ENCODE measurements at places on chromosomes 5 and 9.
A peak's percentile ranks its signal among the peaks of the same experiment; 100 is the strongest.

DNA sequence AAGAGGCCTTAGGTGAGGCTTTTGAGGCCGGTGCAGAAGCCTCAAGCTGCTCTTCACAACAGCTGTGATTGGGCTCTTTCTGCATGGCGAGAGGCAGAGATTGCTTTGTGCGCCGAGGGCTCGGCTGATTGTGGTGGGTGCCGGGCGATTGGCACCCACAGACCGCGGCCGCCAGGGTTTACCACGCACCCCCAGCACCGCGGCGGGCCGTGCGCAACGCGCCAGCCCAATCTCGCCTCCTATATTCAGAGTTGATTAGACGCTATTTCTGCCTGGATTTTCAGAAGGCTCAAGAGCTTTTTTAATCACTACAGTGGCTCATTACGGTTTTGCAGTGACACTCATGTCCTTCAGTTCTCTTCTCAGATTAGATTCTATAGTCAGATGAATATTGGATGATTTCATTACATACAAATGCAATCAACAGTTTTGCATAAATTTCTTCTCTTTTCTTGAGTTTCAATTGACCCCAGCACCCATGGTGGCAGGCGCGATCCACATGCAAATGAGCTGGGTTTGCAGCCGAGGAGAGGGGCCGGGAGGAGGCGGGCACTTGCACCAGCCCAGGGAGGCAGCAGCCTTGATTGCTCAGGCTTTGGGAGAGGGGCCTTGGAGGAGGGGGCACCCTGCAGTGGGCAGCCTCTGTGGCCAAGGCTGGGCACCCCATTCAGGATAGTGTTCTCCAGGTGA is 33.8 kb upstream of the PTGS1 start:
- DNase-seq = no peak

DNA sequence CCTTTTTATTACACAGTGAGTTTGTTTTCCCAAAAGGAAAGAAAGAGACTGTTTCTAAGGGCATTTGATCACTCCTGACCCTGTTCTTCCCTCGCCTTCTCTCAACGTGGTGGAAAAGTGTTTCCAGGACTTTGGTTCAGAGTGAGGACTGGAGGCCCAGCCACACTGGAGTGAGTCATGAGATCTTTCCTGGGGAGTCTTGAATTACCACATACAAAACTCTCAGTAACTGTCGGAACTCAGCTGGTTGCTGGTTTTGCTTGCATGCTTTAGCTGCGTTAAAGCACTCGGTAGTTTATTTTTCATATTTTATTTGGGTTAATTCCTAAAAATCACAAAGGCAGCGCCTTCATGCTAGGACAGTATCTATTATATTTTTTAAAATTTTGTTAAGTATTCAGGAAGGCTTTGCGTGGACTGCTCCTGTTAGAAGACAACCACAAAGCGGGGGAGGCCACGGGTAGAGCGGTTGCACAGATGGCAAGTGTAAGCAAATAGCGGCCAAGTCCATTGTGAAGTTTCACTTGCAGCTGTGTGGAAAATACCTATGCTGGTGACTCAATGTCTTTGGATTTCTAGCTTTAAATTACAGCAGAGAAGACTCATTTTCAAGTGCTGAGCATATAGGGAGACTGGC is 77.7 kb downstream of the ARSB start:
- peak; percentile 85 for DNase-seq

DNA sequence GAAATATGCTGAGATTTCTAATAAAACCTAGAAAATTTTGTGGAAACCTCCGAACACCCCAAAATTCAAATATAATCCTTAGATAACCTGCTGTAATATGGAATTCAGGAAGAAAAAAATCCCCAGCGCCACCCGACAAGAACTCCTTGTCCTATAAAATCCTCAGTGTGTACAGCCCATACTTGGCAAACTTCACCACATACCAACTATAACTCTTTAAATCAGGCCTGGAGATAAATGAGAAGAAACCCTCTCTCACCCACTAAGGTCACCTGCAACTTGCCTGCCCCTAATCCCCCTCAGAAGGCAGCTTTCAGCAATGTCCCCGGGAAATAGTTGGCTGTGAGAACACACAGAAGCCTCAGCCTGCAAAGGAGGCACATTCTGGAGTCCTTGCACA is 90.5 kb downstream of the SH3TC2 start:
- no peak for DNase-seq

- no peak for DNase-seq
These were observed 95.7 kb downstream of the NFIB start for GRCh38 chr9:14218253-14218652.

- no peak for DNase-seq
These were observed 45.0 kb upstream of the RAPGEF1 start for GRCh38 chr9:131784748-131785501.

GRCh38 chr5:172178301-172178987 is 9.6 kb downstream of the STK10 start:
- DNase-seq = no peak

GRCh38 chr9:113886933-113887332 is 10.8 kb downstream of the ZNF618 start:
- DNase-seq = no peak

- no peak for DNase-seq
These were observed 136.2 kb downstream of the CMYA5 start for GRCh38 chr5:79825802-79826201.
